ENCODE measurements at places on chromosomes 4 and X.

DNA sequence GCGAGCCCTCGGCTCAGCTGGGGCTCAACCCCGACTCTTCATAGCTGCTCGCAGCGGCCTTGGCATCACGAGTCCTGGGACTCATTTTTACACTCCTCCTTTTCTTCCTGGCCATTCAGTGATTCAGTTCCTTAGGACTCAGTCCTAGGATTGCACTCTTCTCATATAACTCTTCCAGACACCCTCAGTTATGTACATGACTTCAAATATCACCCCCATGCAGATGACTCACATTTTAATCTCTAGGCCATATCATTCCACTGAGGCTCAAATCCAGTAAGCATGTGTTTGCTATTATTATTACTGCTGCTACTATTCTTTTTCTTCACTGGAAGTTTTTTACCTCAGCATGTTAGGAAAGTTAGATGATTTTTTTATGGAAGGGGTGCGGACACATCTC is 14.4 kb downstream of the ITGB1BP2 start:
- no peak for DNase-seq

DNA sequence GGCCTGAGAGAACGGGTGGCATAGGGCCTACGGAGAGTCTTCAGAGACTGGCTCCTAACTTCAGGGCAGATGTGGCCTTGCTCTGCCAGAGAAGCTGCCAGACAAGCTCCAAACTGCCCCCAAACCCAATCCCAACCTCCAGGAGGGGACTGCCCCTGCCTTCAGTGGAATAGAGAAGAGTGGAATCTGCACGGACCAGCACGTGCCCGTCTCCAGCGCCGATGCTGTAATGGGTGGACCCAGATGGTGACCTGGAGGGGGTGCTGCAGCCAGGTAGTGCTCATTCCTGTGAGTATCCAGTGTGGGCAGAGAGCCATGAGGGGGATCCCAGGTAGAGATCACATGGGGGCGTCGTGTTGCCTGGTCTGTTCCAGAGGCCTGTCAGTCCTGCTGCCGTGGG is 73.2 kb upstream of the NKX1-1 start:
- DNase-seq, result no peak

DNA sequence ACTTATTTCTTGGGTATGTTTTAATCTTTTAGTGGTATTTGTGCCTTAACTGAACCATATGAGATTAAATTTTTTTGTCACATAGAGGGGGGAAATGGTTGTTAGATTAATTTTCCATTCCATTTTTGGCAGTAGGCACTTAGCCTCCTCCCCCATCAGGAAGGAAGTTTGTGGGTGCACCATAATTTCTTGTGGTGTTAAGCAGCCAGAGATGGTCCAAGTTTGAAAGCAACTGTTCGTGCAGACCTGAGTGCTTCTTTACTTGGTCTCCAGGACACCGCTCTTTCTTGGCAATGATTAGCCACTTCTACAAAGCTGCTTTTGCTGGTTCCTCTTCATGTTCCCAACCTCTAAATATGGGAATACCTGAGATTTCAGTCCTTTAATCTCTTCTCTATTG is 92.7 kb upstream of the RPL34 start:
- no peak for DNase-seq

GRCh38 chr4:74638001-74638400 is 156.3 kb downstream of the BTC start:
- no peak for DNase-seq

DNA sequence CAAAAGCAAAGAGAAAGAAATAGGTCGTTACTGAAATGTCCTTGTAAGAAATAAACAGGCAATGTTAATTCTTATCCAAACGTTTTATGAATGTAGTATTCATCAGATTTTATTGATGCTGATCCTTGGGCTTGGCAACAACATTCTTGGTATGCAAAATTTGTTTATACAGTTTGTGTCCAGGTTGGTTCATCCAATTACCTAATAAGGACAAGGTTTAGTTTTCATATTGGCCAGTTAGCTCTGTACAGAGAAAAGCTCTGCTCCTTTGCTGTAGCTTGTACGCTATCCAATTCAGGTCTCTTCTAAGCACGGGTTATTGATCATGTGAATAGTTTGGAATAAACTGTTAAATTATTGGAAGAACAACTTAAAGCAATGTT is 14.4 kb upstream of the CCNG2 start:
- DNase-seq, result no peak

- no peak for DNase-seq
Observed at GRCh38 chrX:53075011-53075410, 7.2 kb upstream of the TSPYL2 start.

DNA sequence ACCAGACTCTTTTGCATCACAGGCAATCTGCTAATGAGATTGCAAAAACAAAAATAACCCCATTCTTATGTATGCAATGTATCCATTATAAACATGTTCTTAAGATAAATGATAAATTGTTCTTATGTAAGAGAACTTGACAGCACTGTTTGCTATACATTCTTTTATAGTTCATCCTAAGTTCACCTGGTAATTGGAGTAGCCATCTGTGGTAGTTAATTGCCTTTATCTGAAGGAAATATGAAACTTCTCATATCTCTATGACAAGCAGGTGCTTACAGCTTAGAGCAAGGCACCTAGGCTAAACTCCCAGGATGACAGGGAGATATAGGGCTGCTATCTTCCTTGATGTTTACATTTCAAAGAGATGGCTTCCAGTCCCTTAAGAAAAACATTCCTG is 21.3 kb upstream of the CLCN5 start:
- DNase-seq, result no peak

DNA sequence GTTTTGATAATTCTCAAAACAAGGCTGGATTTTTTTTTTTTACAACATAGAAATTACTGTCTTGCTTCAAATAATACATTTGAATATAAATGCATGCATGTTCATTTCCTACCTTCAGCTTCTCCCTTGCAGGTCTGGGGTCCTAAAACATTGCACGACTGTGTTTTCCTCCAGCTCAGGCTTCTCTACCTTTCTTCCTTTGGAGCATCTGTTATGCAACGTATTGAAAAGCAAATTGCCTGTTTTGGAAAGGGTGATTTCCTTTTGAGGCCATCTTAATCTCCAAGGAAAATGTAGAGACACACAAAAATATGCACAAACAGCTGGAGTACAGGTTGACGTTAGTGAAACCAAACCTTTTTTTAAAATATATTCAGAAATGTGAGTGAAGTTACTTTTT is 115.6 kb upstream of the TLL1 start:
- no peak for DNase-seq

DNA sequence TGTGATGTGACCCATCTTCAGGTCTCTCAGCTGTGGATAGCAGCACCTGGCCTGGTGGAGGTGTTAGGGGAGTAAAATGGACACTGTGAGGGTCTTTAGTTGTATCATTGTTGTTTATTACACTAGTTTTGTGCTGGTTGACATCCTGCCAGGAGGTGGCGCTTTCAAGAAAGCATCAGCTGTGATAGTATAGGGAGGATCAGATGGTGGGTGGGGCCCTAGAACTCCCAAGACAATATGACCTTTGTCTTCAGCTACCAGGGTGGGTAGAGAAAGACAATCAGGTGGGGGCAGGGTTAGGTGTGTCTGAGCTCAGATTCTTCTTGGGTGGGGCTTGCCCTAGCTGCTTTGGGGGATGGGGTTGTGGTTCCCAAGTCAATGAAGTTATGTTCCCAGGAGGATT is 162.8 kb downstream of the PPP1R2C start:
- peak; percentile 58 for DNase-seq

DNA sequence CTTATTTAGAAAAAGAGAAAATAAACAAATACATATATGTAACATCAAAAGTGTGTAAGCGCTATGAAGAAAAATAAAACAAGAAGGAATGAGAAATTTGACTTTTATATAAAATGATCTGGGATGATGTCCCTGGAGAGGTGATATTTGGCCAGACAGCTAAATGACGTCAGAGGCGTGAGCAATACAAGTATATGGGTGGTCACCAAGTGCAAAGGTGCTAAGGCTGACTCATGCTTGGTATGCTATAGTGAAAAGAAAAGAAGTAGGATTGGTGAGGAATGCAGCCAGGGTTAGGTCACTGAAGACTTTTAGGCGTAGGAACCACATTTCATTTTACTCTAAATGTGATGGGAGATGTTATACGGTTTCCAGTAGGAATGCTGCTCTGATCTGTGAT is 1049.1 kb upstream of the TENM3 start:
- DNase-seq, result no peak

- DNase-seq, result no peak
Observed at GRCh38 chr4:89114100-89114499, 2.8 kb downstream of the TIGD2 start.

DNA sequence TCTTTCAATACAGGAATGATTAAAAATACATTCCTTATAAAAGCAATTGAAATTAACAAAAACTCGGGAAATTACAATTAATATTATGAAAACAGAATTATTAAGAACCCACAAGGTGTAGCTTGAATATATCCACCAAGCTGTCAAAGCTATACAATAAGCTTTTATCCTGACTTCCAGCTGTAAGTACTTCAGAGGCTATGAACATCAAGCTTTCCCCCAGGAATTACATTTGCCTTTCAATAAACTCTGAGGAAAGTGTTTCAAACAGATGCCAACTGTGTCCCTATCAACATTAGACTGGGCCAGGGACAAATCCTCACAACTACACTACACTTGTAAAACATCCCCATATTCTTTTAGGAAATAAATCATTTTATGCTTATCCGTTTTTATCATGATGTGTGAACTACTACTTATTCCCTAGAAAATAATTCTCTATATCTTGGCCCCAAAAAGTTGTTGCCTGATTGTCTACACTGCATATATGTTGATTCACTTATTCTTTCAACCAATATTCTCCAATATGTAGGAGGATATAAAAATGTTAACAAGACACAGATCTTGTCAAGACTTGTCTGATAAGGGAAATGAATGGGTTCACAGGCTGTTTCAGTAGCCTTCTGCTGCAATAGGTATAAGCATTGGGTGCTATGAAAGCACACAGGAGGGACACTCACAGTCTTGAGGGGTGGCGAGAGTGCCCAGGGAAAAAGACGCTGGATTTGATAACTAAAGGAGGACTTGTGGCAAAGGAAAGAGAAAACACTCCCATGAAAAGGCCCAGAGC is 494.1 kb downstream of the CENPC start:
- DNase-seq, result no peak

- DNase-seq, result no peak
Observed at GRCh38 chrX:136354201-136354600, 53.4 kb downstream of the ADGRG4 start.

GRCh38 chr4:10072420-10073017 is 44.1 kb downstream of the WDR1 start:
- DNase-seq, result no peak

DNA sequence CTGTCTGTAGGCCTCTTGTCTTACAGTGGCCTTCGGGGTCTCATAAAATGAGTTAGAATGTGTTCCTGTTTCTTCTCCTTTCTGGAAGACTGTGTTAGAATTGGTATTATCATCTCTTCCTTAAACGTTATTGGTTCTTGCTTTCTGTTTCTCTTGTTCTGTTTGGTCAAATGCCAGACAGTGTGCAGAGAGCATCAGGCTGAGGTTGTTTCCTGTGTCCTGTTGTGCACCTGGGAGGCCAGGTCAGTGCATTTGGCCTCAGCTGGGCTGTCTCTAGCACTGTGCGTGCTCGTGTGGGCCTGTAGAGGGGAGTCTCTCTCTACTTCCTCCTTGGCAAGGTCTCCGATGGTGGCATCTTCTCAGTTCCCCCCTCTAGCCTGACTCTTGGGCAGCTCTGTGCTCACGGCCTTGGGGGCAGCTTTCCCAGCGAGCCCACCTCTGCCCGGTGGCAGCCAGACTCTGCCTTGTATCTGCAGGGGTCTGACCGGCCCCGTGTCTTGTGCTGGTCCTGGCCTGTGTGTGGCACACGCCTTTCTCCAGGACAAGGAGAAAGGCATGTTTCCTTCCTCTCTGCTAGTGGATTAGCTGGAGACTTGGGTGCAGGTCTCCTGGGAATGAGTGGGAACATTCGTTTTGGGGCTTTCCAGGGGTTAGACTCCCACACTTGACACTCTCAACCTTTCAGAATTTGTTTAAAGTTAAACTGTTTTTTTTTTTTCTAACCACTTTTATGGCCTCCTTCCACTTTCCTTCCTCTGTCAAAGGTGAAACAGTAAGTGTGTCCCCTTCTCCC is 62.3 kb downstream of the FAM193A start:
- no peak for DNase-seq

DNA sequence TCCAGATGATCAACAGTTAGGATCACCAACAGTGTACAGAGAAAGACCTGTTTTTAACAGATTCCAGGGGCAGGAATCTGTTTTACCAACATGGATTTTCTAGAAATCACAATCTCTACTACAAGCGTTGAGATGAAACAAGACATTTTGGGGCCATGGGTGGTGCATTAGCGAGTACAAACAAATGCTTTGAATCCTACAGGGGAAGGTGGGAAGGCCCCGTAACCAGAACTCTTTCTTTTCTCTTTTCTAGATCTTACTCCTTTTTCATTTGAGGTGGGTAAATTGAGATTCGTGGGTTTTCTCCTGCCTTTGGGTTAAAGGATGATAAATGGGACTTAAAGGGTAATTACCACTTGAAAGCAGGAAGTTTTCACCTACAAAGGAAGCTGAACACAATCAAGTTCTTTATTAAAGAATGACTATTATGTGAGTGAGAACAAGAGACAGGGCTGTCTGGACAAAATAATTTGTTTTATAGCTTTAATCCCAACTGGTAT is 189.9 kb upstream of the ANXA3 start:
- no peak for DNase-seq

- no peak for DNase-seq
Observed at GRCh38 chrX:2162695-2163094, 338.1 kb downstream of the DHRSX start.

- no peak for DNase-seq
Observed at GRCh38 chrX:149284616-149285015, 220.5 kb downstream of the IDS start.

DNA sequence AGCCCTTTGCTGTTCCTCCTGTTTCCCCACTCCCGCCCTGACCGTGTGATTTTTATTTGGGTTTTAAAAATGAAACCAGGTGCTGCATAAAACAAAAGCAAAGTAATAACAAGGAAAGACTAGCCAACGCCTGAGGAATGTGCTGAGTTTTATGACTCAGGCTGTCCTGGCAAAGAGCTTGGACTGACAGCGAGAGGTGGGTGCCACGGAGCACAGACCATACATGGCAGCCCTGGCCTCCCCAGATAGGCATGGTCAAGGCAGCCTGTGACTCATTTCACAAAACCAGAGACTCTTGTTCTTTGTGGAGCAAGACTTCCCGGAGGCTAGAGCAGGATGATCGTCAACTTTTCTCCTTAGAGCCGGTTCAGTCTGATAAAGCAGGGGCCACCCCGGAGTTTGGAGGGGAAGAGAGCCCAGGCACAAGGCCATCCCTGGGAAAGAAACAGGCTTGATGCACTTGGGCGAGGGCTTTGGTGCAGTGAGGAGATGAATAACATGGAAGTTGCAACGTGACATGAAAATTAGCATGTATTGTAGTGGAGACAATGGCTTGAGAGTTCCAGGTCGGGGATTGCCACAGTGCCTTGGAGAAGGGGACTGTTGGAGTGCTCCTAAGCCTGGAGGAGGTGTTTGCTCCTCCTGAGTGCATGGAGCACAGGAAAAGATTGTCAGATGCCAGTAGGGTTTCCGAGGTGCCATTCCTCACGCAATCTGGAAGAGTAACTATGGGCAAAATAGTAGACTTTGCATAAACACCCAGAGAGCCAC is 54.8 kb downstream of the C4orf51 start:
- no peak for DNase-seq

All from NT2/D1 (cell line).